Cortex of kidney (tissue), 1 donor: ENCODE measurements at places on chromosomes 13 and 19.

DNA sequence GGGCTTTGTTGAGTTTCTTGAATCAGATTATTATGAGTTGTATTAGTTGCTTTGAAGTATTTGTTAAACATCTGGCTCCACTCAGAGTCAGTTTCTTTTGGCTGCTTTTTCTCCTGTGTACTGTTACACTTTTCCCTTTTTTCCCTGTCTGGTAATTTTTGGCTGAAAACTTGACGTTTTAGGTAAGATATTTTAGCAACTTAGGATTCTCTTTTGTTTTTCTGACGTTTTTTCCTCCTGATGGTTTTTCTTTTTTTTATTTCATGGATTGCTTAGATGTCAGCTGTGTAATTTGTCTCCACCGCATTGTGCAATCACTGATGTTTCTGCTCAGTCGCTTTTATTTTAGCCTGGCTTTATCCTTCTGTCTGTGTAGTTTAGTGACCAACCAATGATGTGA, 20.7 kb downstream of the RFC3 start:
- no peak for DNase-seq

- no peak for DNase-seq
These were observed 8.5 kb downstream of the DBP start for GRCh38 chr19:48628486-48629296.

DNA sequence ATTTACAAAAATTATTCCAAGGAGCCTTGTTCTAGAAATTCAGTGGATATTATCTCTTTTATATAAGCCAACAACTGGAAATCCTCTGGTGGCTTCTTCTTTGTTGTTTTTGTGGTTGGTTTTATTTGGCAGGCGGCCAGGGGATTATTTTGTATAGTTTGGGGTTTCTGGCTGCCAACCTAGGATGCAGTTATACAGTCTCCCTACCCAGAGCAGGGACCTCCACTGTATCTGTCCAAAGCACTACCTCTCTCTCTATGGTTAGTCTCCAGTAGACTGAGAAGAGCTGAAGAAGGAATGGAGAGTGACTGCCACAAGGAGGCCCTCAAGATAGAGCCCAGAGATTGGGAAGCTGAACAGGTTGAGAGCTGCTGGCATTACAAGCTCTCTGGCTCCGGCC, 80.2 kb downstream of the ZAR1L start:
- DNase-seq: no peak

GRCh38 chr13:93750676-93751075, 524.1 kb downstream of the GPC6 start:
- no peak for DNase-seq

- no peak for DNase-seq
These were observed 441 bp downstream of the INAFM1 start for GRCh38 chr19:47274891-47275761.
